ENCODE measurements at places on chromosomes 12 and 14.
A peak's percentile ranks its signal among the peaks of the same experiment; 100 is the strongest.

GRCh38 chr14:80324649-80325048 lies 113.3 kb upstream of the DIO2 start:
- DNase-seq, result no peak

GRCh38 chr12:103933237-103933636 lies 3.0 kb downstream of the HSP90B1 start:
- DNase-seq, result no peak

DNA sequence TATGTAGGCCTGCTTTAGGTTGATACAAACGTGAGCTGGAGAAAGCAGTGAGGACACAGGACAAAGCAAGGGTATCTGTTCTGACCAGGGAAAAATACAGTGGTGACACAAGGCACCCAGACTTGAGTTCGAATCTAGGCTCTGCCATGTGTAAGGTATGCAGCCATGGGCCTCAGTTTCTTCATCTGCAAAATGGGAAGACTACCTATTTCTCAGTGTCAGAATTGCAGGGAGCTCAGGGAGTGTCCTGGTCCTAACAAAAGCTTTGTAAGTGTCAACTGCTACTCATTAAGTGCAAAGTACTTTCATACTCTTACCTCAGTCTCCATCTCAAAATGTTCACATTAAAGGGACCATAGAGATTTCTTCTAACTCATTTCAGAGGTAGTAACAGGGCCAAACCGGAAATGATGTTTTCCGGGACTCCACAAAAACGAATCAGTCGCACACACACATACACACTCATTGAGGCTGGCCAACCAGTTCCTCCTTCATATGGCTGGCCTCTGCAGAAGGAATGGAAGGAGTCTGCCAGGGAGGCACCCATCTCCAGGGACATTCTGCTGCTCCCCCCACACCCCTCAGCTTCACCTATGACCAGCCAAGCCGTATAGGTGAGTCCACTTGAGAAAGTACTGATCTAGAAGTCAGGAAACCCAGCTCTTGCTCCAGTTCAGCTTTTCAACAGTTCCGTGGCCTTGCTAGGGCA lies 7.8 kb downstream of the CTDSP2 start:
- DNase-seq, result peak; percentile 75

DNA sequence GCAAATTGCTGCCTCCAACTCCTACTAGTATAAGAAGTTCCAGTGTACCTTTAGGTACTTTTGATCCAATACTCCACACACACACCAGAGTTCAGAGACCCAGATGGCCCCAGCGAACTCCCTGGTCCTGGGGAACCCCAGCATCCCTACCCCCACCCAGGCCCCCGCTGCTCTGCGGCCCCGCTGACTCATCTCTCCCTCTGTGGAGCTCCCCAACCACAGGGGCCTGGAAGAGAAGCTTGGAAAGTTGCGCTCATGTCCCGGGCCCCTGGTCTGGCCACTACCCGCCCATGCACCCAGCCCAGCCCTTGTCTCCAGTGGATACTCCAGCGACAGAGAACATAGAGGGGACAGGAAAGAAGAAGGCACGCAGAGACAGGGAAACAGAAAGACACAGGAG lies 4.2 kb upstream of the SP7 start:
- no peak for DNase-seq

DNA sequence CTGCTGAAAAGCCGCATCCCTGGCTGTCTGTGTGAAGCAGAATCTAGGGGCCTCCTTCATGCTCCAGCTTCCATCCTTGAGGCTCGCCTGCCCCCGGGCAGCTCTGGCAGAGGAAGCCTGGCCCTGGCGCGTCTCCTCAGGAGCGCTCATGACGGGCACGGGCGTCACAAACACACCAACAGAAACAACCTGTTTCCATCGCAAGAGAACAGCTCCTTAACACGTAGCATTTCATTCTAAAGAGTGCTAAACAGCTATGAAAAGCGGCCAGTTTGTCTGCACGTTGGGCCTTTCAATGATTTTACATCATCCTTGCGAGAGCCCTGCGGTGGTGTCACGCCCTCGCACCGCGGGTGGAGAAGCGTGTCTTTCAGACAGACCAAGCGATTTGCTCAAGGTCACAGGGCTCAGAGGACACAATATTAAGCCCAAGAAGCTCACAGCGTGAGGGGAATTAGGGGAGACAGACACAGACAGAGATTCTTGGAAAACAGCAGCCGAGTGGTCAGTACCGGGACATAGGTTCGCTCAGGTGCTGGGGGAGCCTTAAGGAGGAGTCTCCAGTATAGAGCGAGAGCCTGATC lies 4.9 kb downstream of the ADGRD1 start:
- no peak for DNase-seq

GRCh38 chr12:94418517-94418916 lies 41.1 kb downstream of the CEP83 start:
- DNase-seq, result no peak

GRCh38 chr14:75283162-75283832 lies 4.7 kb downstream of the FOS start:
- peak; percentile 82 for DNase-seq

GRCh38 chr12:78096909-78097597 lies 266.4 kb downstream of the NAV3 start:
- no peak for DNase-seq

- no peak for DNase-seq
These were observed 21.0 kb downstream of the NDUFA12 start for GRCh38 chr12:94982456-94982855.

GRCh38 chr12:39365364-39366001 lies 77.4 kb downstream of the KIF21A start:
- DNase-seq, result no peak

GRCh38 chr12:92070054-92070863 lies 75.4 kb downstream of the BTG1 start:
- no peak for DNase-seq

DNA sequence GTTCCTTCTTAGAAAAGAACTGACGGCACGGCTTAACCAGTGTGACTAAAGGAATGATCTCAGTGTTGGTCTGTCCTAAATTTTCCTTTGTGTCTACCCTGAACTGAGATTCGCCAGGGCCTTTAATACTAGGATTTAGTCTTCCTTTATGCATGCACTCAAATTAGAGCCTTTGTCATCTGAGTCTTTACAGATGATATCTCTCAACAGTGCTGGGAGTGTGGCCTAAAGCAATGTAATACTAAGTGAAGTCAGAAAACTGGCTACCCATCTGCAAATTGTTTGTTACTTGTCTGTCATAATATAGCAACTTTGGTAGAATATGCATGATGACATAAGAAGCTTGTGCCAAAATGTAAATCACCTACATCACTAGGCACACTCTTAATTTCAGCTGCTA lies 95.4 kb downstream of the PTPRO start:
- no peak for DNase-seq

DNA sequence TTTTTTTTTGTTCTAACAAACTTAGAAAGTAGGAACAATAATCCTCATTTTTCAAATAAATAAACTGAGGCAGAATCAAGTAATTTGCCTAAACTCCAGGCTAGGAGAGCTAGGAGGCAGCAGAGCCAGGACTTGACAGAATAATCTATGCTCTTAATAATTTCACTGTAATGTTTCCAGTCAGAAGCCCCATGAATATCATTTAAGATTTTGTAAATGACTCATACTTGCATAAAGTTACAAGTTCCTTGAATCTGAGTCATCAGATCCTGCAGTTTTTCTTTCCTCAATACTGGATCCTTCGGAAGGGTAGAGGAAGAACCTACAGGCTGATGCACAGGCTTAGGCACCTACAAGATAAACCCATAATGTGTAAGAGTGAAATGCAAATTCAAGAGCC lies 29.0 kb downstream of the CAPRIN2 start:
- no peak for DNase-seq

DNA sequence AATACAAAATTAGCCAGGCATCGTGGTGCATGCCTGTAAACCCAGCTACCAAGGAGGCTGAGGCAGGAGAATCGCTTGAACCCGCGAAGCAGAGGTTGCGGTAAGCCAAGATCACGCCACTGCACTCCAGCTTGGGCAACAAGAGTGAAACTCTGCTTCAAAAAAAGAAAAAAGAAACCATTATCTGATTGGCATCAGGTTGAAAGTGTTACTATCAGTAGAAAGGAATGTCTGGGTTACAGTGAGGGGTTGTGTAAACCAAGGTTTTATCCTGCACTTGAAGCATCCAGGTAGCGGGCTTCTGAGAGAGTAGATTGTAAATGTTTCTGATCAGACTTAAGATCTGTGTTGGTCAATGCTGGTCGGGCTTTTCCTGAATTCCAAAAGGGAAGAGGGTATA lies 14.1 kb upstream of the OXA1L start:
- no peak for DNase-seq

GRCh38 chr12:124597041-124597440 lies 29.6 kb upstream of the NCOR2 start:
- DNase-seq, result no peak

- DNase-seq, result no peak
These were observed 73.9 kb downstream of the ARL6IP4 start for GRCh38 chr12:123054371-123054770.

GRCh38 chr14:50524060-50524459 lies 8.3 kb downstream of the MAP4K5 start:
- DNase-seq, result no peak

DNA sequence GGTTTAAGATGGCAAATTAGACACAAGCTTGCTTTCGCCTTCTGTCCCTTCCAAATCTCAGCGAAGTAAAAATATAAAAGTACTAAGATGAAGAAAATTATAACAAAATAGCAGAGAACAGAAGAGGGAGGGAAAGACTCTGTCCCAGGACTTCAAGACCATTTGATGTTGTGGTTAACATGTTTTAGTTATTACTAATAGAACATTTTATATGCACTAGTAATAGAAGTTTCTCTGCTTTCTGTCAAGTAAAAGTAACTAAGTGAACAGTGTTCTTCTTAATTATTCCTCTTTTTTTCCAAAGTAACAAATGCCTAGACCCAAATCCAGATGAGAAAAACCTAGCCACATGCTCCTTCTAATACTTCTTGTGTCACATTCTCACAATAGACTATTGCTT lies 85.1 kb upstream of the DAAM1 start:
- DNase-seq, result no peak

DNA sequence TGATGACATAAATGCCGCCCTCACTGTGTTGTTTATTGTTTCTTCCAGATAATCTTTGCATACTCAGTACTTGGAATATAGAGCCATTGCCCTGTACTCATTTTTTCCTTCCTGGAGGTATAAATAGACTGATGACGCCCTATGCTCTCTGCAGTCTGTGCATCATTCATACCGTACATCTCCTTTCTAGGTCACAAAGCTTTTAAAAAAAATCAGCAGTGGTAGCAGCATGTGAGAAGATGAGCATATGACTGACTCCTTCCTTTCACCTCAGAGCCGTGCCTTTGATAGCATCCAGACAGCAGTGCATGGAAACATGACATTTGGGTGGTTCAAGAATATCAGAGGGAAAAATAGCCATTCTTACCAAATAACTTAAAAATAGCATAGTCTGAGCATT lies 77.3 kb downstream of the PDE3A start:
- no peak for DNase-seq

- no peak for DNase-seq
These were observed 62.3 kb upstream of the CCDC175 start for GRCh38 chr14:59638885-59639284.

- DNase-seq, result no peak
These were observed 33.4 kb downstream of the KITLG start for GRCh38 chr12:88546853-88547252.

DNA sequence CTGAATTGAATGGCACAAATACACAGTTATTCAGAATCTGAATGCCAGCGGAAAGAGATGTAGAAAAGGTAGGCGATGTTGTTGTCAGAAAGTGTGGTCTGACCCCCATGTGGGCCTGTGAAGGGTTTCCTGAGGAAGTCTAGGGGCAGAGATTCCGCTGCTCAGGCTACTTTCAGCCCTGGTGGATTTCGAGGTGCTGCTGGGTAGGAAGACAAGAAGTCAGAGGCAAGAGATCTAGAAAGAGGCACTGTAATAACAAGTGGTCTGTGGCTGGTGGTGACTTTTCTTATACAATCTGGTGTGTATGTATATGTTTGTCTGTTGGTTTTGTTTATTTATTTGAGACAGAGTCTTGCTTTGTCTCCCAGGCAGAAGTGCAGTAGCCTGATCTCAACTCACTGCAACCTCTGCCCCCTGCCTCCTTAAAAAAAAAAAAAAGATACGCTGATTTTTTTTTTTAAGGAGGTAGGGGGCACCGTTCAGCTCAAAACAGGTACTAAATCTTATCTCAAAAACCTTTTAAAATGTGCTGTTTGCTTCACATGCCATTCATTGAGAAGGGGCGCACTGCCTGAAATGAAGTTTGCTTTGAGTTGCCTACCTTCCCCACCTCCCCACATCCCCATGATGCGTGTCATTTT lies 27.1 kb upstream of the MANSC4 start:
- DNase-seq, result no peak

DNA sequence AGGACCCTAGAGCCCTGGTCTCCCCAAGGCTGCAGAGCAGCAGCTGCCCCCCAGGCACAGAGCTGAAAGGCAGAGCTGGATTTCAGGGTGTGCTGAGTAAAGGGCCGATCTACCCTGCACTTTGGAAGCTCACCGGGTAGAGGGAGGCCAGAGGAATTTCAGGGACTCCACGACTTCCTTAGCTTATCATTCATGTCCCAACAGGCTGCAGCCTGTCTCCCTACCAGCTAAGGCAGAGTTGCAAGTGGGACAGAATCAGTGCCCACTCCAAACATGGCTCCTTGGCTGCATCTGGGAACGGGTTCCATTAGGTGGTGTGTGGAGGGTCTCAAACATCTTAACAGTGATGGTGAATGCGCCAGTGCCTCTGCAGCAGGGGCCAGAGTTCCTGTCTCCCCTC lies 27.5 kb downstream of the MMAB start:
- DNase-seq, result no peak

Data from HL-60 (cell line).